ENCODE measurements at places on chromosomes 4 and X.

- DNase-seq = no peak
Measured at GRCh38 chr4:110087070-110087708, 111.2 kb downstream of the ELOVL6 start.

- no peak for DNase-seq
Measured at GRCh38 chrX:40468033-40468846, 112.5 kb upstream of the ATP6AP2 start.

DNA sequence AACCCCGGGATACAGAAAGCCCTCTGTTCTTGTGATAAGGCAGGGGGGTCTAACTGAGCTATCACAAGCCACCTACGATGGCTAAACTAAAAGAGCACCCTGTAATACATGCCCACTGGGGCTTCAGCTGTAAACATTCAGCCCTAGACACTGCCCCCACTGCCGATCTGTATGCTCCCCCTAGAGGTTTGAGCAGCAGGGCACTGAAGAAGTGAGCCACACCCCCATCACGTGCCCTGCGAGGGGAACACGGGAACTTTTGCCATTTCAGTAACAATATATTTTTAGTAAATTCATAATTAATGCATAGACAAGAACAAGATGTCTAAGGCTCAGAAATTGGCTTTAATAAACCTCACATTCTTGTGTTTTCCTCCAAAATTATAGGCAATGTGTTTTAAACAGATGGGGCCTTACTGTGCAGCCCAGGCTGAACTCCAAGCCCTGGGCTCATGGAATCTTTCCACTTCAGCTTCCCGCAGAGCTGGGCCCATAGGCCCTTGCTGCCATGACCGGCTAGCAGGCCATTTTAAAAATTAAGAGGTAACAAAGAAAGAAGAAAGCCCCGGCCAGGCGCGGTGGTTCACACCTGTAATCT is 235.3 kb upstream of the SFRP2 start:
- DNase-seq = peak; percentile 0

- no peak for DNase-seq
Measured at GRCh38 chr4:54155936-54156335, 56.0 kb downstream of the GSX2 start.

DNA sequence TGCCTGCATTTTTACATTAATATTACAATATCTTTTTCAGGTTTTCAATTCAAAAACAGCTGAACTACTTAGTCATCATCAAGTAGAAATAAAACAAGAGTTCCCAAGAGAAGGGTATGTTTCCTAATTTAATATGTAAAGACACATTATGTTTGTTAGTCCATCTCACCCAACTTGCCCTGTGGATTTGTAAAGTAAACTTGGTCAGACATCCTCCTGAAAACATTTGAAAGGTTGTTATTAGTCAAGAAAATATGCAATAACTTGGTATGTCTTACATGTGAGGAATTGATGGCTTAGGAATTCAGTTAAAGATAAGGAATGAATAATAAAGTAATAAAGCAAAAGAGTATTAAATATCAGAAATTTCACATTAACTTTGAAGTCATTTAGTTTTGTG is 12.2 kb downstream of the GK start:
- no peak for DNase-seq

DNA sequence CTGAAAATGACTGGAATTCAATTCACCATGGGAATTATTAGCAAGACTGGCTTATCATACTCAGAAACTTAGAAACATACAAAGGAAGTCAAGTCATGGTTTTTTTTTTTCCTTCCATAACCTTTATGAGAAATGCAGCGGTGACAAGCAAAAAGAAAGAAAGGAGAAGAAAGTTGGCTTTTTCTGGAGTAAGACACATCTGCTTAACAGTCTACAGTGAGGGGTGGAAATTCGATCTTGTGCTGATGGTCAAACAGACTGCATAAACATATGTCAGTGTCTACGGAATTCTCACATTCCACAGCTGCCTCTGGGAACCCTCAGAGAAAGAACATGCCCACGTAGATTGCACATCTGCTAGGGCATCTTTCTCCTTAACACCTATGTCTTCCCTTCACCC is 54.6 kb downstream of the PROM1 start:
- DNase-seq = no peak

Data from stimulated activated CD8-positive, alpha-beta memory T cell treated with anti-CD3 and anti-CD28 coated beads, Interleukin-15, amount 100 ng/mL, for 48 hours (primary cell).